Fibroblast of skin of right biceps (primary cell): ENCODE measurements at places on chromosomes 4 and X.

GRCh38 chrX:28127662-28128061 lies 146.4 kb upstream of the DCAF8L1 start:
- DNase-seq = no peak

- DNase-seq = peak; percentile 49
These were observed 2.1 kb upstream of the DHRSX start for GRCh38 chrX:2502668-2503519.

GRCh38 chr4:76197971-76198410 lies 15.6 kb downstream of the SCARB2 start:
- peak; percentile 59 for DNase-seq

- peak; percentile 72 for DNase-seq
These were observed 17.7 kb downstream of the ACSL1 start for GRCh38 chr4:184807797-184808712.

GRCh38 chr4:989722-990471 lies 3.1 kb downstream of the IDUA start:
- DNase-seq = no peak

GRCh38 chr4:99403380-99404184 lies 31.6 kb downstream of the ADH7 start:
- DNase-seq = peak; percentile 48

DNA sequence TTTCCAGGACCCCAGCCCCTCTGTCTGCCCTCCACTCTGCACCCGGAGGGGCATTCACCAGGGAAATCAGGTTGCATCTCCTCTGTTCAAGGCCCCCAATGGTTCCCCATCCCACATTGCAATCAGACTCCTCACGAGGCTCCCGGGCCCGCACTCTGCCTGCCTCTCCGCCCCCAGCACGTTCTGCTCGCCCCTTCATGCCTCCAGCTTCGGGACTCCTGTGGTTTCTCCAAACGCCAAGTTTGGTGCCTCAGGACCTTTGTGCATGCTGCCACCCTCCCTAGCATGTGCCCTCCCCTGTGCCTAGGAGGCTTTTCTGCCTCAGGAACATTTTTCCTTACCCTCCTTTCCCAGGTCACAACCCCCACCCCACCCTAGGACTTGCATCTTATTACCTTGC lies 183.6 kb upstream of the PSAPL1 start:
- DNase-seq = no peak

DNA sequence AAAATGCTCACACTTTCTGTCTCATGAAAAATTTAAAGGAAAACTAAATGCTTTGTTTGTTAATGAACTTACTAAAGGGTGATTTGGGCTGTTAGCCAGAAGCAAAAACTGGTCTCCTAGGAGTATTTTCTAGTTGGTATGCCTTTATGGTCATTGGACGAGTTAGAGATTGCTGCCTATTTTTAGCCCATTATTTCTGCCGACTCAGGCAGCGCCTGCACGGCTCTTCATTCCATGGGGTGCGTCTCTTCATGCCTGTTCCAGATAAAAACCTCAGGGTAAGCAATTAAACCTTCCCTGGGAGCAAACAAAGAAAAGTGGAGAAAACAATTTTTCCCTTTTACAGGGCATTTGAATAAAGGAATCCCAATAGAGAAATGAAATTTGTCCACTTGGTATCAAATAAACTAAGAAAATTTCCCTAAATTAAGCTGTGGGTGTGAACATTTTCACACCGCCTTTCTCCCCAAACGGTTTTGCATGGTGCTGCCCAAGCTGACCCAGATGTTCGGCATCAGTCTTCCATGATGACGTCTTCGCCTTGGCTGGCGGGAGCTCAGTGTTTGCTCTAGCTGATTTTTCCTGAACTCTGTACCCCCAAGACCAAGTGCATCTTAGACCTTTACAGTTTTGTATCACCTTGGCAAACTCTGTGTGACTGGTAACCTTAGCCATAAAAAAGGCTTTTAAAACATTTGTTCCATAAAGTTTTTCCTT lies 61.7 kb upstream of the ADGRG2 start:
- no peak for DNase-seq

DNA sequence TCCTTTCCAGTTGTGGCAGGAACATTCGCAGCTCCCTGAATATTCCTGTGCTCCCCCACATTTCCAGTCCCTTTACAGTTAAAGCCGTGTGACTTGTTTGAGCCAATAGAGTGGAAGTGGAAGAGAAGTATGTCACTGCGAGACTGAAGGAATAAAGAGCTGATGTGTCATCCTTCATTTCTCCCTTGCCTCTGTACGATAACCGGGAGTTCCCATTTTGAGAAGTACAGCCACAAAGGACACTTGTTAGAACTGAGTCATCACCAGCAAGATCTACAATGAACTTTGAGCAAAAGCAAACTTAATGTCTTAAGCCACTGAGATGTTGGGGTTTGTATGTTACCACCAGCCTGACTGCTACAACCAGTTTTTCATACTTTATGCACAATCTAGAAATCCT lies 92.3 kb downstream of the SPRY1 start:
- DNase-seq = peak; percentile 66

GRCh38 chr4:5758741-5759140 lies 47.7 kb downstream of the EVC start:
- DNase-seq = peak; percentile 95

GRCh38 chr4:180057891-180058671 lies 2185.1 kb upstream of the TENM3 start:
- DNase-seq = peak; percentile 10

DNA sequence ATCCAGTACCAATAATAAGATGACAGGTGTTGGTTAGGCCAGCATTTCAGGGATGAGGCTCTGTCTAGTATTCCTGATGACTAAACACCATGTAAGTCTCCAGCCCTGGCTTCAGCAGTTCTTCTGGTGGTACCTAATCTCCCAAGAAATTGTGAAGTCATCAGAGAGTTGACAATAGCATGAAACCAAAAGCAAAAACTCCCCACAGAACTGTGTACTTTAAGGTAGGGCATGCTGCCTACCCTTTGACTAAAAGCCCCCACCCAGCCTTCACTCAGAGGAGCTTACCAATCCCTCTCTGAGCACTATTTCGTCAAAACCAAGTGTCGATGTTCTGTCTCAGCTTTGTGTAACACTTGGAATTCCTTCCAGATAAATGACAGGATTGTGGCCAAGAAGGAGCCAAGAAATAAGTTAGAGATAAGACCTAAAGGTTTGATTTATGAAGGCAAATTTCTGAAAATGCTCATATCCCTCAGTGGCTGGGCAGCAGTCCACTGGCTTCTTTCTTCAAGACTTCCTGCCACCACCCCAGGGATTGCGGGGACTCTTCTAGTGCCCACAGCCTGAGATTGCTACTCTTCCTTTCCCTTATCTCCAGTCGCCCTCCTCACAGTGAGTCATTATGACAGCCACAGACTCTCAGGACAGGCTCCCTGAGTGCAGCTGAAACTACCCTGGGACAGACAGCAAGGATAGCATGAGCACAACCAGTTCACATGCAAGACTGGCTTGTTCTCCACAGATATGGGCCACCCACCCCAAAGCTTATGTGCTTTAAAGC lies 67.3 kb upstream of the LHFPL1 start:
- DNase-seq = peak; percentile 55

- DNase-seq = peak; percentile 5
These were observed 490.4 kb downstream of the CENPC start for GRCh38 chr4:67054896-67055295.

GRCh38 chr4:38416450-38417014 lies 247.5 kb upstream of the KLF3 start:
- no peak for DNase-seq

DNA sequence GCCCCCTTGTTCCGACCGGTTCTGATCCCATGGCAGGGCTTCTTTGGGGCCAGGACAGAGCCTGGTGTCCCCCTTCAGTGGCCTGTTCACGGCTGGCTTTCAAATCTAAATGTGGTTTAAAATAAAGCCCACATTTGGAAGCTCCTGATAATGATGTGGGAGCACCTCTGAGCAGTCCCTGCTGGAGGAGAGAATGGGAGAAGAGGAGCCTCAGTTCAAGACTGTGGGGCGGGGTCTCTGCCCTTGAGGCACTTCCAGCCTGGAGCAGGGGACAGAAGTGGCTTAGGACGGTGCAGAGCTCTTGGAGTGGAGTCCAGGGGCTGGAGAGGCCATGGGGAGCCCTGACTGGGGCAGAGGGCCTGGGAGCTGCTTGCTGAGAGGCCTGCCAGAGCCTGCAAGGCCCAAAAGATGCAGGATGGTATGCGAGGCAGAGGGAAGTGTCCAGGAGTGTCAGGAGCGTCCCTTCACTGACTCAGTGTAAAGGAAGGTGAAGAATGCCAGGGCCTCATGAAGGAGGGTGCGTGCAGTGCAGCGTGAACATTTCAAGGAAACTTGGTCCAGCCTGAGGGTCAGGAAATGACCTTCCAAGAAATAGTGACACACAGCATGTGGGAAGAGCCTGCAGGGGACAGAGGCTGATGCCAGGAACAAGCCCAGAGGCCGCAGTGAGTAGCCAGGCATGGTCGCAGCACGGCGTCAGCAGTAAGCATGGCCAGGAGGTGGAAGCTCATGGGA lies 21.1 kb upstream of the TADA2B start:
- peak; percentile 75 for DNase-seq

DNA sequence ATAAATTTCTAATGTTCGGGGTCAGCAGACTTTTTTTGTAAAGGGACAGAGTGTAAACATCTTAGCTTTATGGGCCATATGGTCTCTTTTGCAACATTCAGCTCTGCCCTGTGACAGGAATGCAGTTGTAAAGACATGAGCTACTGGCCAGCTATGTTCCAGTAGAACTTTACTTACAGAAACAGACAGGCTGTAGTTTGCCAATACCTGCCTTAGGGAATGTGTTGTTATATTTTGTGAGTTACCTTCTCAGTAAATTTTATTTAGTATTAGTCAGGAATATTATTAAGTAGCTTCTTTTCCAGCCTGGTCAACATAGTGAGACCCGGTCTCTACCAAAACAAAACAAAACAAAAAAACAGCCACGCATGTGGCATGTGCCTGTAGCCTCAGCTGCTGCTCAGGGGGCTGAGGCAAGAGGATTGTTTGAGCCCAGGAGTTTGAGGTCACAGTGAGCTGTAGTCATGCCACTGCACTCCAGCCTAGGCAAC lies 48.7 kb downstream of the HTT start:
- peak; percentile 11 for DNase-seq

DNA sequence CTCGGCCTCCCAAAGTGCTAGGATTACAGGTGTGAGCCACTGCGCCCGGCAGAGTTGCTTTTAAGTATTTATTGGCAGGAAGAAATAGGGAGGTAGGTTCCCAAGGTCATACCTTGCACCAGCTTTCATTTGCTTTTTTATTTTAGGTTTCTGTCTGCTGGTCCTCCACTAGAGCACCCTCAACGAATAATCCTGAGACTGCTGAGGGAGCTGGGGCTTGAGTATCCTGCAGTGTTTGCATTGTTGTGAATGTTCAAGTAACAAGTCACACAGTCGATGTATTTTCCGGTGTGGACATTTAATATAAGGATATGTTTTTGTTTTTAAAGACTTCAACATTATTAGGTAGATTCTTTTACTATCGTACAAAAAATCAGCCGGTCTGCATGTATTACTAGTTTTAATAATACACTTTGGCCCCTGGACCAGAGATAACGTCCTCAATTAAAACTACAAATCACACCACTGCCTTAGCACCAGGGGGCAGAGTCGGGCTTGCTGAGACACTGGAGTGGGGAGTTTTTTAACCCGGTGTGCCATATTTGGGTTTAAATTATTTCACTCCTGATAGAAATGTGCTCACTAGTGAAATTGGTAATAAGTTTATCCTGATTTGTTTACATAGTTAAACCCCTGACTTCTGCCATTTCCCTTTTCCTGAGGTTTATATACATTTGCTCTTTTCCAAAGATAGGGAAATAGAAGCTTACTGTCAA lies 11.6 kb downstream of the SMIM20 start:
- peak; percentile 40 for DNase-seq

DNA sequence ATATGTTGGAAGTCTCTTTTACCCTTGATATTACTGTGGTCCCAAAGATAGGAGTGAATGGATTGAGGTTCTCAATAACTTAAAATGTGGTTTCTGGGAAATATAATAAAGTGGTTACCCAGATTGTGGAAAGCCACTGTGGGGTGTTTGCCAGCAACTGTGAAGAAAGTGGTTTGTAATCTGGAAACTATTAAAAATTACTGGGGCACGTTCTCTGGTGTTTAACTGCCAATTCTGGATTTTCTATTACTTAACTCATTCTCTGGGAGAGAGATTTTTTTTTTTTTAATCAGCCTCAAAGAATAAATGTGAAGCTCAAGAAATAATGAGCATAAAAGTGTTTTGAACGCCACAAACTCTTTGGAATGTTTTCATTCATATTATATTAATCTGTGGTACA lies 4.9 kb upstream of the CXCL6 start:
- peak; percentile 74 for DNase-seq

- no peak for DNase-seq
These were observed 420.3 kb downstream of the PDHA2 start for GRCh38 chr4:96260064-96260682.

GRCh38 chr4:189136462-189136861 lies 804.2 kb upstream of the FRG1 start:
- no peak for DNase-seq

- DNase-seq = no peak
These were observed 36.7 kb downstream of the LARP7 start for GRCh38 chr4:112673686-112674085.

GRCh38 chr4:158610790-158611189 lies 60.9 kb downstream of the C4orf46 start:
- DNase-seq = no peak

- DNase-seq = no peak
These were observed 178.4 kb upstream of the NWD2 start for GRCh38 chr4:37066159-37066558.

DNA sequence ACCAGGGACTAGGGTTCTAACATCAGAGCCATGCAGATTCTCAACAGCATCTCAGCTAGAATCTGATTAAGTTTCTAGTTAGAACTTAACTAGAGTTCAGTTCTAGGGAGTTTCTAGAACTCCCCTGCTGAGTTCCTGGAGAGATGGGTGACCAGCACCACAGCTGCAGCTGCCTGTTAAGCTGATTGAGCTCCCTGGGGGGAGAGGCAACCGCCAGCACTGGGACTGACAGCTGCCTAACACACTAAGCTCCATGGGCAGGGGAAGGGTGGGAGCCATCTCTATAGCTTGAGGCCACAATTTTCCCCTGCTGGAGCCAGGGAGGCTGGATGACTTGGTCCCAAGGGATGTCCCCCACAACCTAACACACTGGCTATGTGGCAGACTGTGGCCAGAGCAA lies 84.2 kb downstream of the CHIC1 start:
- DNase-seq = no peak

- no peak for DNase-seq
These were observed 53.4 kb downstream of the CASP6 start for GRCh38 chr4:109649872-109650271.

- peak; percentile 55 for DNase-seq
These were observed at the start of gene SLC9A6 for GRCh38 chrX:135985157-135985972. TSS of gene SLC9A6 (plus strand) at chrX:135985435. CDS start at chrX:135985659, 224 bp downstream.

GRCh38 chrX:24646006-24646405 lies 1.1 kb downstream of the PCYT1B start:
- no peak for DNase-seq

- no peak for DNase-seq
These were observed 100.0 kb downstream of the ADRA2C start for GRCh38 chr4:3865986-3866812.
